Activated T-helper 2 cell treated with anti-CD3 and anti-CD28 coated beads, Interferon-gamma antibody, Interleukin-2, Interleukin-4, amounts not matched to agents 10 μg/mL and 5 μg/mL and 100 μg/mL, durations not matched to agents 14 hours and 24 hours and 36 hours (primary cell): ENCODE measurements at places on chromosomes 2 and 18.

- no peak for DNase-seq
Observed at GRCh38 chr2:114160263-114160981, 270.5 kb downstream of the ACTR3 start.

GRCh38 chr18:29147944-29148343 lies 971.0 kb upstream of the CDH2 start:
- no peak for DNase-seq

GRCh38 chr2:79993144-79993543 lies 311.4 kb downstream of the LRRTM1 start:
- no peak for DNase-seq

- no peak for DNase-seq
Observed at GRCh38 chr2:110780461-110780860, 48.1 kb downstream of the ACOXL start.

DNA sequence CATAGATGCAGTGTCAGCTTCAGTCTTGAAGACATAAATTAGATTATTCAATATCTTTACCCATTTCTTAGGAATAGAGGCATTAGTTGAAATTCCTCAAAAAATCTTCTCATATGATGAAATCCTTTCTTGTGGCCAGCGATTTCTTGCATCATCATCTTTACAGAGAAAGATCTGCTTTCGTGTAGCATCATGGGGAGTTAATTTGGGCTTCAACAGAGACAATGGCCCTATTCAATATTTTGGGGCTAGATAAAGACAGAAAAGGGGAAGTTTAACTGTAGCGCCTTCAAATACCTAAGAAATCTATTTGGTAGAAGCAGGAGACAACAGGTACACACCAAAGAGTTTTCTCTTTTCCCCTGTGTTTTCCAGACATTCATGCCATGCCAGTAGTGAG lies 73.8 kb downstream of the TGFA start:
- DNase-seq: no peak

- DNase-seq: no peak
Observed at GRCh38 chr2:116132833-116133232, 1681.7 kb upstream of the DDX18 start.

DNA sequence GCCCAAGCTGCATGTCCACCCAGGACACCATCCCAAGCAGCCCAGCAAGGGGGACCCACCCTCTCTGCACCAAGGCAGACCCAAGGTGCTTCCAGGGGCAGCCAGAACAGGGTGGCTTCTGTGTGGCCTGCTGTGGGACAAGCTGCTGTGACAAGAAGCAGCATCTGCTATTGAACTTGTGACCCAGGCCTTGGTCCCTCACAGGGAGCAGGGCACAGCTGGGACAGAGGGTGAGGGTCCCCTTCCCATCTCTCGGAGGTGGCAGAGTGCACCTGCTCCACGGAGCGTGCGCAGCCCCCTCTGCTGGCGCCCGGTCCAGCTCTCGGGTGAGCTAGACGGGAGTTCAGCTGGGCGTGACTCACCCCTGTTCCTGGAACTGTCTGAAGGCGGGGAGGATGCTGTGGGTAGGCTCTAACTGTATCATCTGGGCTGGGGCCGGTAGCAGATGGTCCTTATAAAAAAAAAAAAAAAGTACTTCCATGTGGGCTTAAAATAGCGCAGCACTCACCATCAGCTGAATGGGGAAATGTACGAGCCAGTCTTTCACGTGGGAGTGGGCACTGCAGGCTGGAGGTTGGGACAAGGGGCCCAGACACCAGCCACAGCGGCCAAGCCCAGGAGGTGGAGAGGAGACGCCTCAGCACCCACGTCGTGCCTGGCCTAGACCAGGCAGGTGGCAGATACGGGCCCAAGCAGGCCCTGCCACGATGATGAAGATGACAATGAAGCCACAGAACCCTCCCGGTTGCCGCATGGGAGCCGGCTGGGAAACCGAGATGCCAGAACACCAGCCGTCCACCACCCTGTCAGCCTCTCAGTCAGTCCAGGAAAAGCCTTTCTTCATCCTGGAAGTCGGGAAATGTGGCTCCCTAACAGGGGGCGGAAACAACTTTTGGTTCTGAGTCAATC lies 136.8 kb upstream of the ID2 start:
- DNase-seq: peak; percentile 84

DNA sequence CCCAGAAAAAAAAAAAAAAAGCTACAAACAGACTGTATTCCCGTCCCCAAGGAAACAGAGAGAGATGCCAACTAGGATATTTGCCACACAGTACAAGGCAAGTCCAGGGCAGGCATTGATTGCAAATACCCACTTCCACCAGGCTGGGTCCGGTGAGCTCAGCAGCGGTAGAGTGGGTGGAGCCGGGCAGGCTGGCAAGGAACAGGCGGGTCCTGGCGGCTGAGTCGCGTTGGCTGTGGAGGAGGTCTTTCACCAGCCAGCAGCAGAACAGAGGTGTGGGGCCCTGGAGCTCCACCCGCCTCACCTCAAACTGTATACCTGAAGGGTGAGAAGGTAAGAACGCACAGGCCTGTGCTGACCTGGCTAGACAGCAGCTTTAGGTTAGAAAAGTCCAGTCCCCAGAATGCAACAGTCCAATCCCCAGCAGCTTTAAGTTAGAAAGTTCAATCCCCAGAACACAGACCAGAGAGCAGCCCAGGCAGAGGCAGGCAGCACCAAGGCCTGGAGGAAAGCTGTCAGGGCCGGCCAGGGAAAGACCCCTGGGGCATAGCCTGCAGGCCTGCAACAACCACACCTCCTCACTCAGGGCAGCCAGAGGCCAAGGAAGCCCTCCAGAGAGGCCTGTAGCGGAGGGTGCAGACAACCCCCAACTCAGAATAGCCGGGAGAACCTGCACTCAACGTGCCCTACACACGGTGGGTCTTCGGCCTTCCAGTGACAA lies 21.9 kb upstream of the MTERF4 start:
- DNase-seq: no peak

- DNase-seq: no peak
Observed at GRCh38 chr18:62850619-62851306, 135.4 kb downstream of the PHLPP1 start.

- DNase-seq: no peak
Observed at GRCh38 chr2:64943387-64944150, 45.6 kb upstream of the SLC1A4 start.

- no peak for DNase-seq
Observed at GRCh38 chr2:38444247-38444646, 67.2 kb upstream of the ATL2 start.

GRCh38 chr2:190267302-190267701 lies 52.3 kb downstream of the HIBCH start:
- no peak for DNase-seq

DNA sequence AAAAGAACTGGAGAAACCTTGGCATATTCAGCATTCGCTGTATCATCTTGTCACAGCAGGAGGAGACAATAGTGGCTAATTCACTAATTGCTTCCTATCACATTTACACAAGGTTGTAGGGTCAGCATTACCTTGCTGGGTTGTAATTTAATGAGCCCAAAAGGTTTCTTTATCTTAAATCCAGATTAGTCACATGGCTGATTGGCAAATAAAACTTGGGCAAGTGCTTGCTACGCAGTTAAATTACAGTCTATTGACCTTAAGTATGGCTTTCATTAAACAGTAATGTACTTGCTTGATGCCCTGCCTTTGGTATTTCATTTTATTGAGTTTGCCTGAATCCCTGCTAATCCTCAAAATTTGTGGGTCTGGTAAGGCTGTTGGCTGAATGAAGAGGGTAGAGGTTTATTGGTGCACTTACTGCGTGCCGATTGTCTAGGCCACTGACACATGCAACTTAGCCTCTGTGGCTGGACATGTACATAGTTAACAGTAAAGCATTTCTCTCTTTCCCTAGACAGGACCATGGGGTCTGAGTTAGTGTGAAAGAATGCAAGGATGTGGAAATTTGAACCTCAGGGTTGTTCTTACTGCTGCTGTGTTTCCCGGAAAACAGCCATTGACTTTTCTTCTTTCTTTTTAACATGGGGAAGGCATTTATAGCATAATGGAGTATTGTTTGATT lies 34.3 kb downstream of the FMNL2 start:
- no peak for DNase-seq

GRCh38 chr2:240302933-240303595 lies 132.4 kb upstream of the GPC1 start:
- no peak for DNase-seq

GRCh38 chr18:13452871-13453680 lies 234.5 kb downstream of the LDLRAD4 start:
- DNase-seq: no peak

DNA sequence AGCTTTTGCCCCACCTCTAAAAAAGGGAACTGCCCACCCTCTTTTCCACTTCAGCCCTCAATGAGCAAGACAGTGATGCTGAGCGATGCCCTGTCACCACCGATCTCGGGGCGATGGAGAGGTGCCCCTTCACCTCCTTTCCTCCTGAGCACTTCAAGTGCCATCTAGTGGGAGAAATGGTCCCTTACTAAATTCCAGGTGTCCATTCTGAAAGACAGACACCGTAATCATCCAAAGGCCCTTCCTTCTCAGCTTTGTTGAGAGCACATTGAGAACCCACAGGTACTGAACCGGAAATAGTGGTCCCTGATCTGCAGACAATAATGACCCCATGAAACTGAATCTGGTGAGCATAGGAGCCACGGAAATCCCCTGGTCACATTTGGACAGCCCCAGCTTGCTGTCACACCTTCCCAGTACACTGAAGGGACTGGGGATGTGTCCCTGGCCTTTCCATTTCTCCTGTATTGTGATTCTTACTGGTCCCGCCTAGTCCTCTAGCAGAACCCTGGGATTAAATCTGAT lies 38.5 kb downstream of the KCTD18 start:
- no peak for DNase-seq

DNA sequence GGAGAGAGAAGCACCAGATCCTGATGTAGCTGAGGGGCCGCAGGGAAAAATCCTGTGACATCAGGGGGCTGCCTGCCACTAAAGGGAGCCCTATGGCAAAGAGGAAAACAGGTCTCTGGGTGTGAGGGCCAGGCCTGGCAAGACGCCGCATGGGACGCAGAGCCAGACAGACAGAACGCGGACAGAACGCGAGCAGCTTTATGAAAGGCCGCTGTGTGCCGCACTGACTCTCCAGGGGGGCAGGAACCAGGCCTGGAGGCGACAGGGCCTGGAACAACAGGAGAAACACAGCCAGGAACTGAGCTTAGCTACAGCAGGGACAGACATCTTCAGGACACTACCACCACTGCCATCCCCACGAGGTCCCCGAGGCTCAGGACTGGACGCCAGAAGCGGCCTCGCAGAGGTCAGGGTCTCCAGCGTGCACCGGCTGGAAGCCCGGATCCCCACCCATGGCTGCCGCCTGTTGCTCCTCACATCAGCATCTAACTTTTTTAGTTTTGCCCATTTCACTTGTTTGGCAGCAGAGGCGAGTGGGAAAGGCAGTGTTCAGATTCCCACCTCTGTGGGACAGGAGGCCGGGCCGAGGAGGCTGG lies 131.6 kb downstream of the VAPA start:
- DNase-seq: no peak

DNA sequence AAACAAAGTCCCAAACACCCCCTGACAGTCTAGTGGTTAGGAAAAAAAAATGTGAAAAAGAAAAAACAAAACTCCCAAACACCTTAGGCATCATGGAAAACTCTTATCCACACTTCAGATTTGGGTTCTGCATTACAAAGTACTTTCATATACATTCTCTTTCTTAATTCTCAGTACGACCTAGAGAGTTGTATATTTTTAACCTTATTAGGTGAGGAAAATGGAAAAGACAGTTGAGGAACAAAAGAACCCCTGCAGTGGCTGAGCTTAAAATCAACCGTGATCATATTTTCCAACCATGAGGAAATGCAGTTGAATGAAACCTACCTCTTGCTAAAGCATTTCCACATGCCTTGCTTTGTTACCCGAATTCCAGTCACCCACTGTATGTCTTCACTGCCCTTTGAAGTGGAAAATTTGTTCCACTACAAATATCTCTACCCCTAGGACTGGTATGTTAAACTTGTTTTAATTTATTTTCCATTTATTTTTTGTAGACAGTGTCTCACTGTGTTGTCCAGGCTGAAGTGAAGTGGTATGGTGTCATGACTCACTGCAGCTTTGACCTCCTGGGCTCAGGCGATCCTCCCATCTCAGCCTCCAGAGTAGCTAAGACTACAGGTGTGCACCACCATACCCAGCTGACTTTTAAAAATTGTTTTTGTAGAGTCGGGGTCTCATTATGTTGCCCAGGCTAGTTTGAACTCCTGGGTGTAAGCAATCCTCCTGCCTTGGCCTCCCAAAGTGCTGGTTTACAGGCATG lies 56.9 kb upstream of the LPIN2 start:
- no peak for DNase-seq

DNA sequence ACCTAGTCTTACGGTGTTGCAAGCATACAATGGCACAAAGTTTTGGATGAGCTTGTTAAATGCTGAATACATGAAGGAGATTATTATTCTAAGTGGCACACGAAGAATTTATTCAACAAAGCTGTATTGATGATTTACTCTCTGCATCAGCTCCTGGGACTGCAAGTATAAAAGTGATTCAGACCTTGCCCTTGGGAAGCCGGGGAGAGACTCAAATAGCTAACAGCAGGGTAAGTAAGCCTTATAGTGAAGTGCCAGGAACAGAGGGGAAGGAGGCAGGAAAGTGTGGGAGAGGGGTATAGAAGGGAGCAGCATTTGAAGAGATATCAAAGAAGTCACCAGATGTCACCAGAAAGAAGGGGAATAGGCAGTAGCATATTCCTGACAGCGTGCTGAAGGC lies 115.4 kb downstream of the MCFD2 start:
- no peak for DNase-seq

- DNase-seq: no peak
Observed at GRCh38 chr2:62354771-62355561, 151.0 kb downstream of the TMEM17 start.

DNA sequence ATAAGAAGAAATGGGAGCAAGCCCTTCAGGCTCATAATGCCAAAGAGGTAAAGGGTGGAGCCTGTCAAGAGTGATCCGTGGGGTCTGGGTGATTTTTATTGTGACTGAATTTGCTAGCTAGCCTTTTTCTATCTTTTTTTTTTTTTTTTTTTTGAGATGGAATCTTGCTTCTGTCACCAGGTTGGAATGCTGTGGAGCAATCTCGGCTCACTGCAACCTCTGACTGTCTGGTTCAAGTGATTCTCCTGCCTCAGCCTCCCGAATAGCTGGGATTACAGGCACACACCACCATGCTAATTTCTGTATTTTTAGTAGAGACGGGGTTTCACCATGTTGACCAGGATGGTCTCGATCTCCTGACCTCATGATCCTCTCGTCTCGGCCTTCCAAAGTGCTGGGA lies 29.1 kb downstream of the DRC1 start:
- DNase-seq: no peak

GRCh38 chr2:220936641-220937197 lies 635.4 kb downstream of the EPHA4 start:
- no peak for DNase-seq

DNA sequence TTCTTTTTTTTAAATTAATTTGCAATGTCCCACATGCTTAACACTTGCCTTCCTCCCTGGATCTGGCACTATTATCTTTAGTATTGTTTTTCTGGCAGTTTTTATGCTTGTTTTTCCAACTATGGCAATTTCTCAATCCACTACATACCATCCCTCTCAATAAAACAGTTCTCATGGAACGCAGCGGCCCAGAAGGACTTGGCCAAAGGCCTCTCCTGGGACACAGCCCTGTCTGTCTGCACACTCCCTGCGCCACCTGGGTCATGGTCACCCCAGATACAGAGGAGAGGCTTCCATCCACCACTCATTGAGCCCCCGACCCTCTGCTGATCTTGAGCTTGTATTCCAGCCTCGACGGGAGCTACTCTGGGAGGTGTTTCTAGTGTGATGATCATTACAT lies 91.2 kb downstream of the TWIST2 start:
- DNase-seq: peak; percentile 3
